ENCODE measurements at places on chromosomes 1 and 21.

DNA sequence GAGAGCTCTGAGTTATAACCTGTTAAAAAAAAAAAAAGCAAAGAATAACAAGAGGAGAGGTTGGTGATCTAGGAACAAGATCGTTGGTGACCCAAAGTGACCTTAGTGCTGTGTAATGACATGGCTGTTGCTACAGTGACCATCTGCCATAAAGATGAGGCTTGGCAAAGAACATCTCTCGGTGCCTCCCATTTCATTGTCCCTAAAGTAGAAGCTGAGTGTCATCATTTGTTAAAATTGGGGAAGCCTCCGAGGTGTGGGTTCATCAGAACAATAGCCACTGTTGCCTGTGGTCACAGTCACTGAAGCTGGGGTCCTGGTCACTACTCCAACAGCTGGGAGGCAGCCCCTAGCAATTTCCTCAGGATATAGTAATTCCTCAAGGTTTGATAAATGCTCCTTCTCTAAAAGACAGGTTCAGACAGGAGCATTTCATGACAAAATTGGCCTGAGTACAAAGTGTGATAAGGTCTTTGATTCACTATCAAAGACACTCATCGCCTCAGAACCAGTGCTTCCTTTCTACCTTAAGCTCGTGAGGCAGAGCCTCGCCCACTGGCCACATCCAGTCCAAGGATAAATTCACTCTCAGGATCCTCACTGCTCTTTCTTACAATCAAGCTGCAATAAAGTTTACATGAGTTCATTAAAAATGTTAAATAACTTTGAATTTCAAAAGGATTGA is 81.9 kb upstream of the RGS2 start:
- no peak for DNase-seq

DNA sequence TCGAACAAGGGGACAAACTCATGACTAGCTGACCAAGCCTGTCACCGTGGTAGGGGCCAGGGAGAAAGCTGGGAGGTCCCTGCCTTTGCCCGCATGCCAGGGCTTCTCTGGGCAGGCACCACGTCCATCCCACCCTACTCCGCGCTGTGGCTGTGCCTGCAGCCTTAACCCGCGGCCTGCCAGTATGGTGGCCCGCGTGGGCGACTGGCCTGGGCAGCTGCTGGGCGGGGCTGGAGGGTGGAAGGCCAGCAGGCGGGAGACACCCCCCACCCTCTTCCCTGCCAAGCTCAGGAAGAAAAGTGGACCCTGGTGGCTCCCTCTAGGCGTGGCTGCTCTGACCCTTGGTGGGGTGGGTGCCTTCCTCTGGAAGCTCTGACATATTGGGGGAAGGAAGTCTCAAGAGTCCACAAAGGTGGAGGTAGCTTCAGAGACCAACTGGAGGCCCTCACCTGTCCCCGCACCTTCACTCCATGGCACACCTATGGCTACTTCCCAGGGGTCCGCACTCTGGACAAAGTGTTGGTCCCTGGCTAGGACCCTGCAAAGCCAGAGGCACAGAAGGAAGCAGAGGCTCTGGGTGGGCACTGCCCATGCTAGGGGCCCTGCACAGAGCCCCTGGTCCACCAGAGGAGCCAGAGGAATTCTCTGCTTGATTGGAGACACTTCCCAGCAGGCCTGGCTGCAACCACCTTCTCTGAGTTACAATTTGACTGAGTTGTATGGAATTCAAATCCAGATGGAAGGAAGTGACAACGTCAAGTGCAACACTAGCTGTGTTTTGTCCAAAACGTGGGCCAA is 3.3 kb upstream of the SKI start:
- no peak for DNase-seq

DNA sequence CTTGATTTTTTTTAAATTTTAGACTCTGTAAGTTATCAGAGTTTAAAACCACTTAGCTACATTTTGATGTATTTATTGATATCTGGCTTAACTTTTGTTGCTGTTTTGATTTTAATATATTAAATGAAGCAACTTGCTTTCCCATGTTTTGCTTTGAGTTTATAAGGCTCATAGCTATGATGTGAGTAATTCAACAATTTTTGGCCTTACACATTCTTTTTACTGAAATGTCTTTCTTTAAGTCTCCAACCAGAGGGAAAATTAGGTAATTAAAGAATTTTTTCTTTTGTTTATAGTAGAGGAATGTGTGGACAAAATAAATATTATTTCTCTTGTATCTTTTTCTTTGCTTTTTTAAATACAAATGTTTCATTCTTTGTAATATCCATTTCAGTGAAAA is 258.3 kb upstream of the ADAMTS5 start:
- no peak for DNase-seq

GRCh38 chr1:98692482-98692881 is 31.0 kb downstream of the SNX7 start:
- no peak for DNase-seq

GRCh38 chr1:241837901-241838300 is 10.1 kb upstream of the EXO1 start:
- no peak for DNase-seq

GRCh38 chr1:235682216-235682615 is 32.6 kb upstream of the GNG4 start:
- DNase-seq: no peak

All from iPS-NIHi11 (cell line).